ENCODE measurements at places on chromosomes 4 and X.

GRCh38 chr4:25297528-25298242 lies 14.9 kb upstream of the ZCCHC4 start:
- DNase-seq: no peak

GRCh38 chrX:97322401-97322800 lies 438.7 kb downstream of the RPA4 start:
- no peak for DNase-seq

GRCh38 chr4:183394166-183394951 lies 50.1 kb upstream of the CDKN2AIP start:
- no peak for DNase-seq

DNA sequence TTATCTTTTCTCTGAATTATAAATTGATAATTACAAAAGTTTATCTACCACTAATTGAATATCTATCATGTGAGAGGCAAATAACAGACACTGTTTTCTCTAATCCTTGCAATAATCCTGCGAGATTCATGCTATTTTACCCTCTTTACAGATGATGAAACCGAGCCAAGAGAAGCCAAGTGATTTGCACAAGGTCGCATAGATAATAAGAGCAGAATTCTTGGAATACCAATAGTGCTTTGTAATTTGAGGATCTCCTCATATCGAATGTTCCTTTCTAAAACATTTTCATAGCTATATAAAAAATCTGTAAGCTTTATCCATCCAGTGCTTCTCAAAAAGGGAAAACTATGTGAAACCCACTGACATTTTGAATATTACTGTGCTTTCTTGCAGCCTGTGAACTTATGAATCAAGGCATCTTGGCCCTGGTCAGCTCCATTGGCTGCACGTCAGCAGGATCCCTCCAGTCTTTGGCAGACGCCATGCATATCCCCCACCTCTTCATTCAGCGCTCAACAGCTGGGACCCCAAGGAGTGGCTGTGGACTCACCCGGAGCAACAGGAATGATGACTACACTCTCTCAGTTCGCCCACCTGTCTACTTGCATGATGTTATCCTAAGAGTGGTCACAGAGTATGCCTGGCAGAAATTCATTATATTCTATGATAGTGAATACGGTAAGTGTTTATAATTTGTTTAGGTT lies 743.8 kb upstream of the ATOH1 start:
- no peak for DNase-seq

DNA sequence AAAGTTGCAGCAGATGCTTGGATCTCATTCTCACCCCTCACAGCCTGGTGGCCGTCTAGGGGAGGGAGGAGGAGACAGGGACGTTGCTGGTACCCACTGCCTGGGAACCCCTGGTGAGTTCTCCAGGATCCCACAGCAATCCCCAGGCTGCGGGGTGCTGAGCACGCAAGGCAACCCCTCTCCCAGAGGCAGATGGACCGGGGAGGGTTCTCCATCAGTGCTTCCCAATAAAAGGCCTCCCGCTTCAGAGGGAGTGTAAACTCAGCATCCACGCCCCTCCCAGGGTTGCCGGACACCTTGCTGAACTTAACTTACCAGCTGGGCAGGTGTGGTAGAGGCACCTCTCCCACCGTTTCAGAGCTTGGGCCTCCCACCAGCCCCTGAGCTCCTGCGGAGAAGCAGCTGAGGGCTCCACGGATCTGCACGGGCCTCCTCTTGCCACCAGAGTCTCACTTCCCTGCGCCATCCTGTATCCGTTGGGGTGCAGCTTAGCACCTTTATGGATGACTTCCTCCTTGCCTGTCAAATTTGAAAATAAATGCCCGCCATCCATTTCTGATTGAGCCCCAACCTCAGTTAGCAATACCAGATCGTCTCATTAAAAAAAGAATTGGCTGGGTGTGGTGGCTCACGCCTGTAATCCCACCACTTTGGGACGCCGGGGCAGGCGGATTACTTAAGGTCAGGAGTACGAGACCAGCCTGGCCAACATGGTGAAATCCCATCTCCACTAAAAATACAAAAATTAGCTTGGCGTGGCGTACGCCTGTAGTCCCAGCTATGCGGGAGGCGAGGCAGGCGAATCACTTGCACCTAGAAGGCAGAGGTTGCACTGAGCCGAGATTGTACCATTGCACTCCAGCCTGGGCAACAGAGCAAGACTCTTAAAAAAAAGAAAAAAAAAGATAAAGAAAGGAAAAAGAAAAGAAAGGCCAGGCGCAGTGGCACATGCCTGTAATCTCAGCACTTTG lies 14.8 kb upstream of the TBC1D14 start:
- DNase-seq: no peak

DNA sequence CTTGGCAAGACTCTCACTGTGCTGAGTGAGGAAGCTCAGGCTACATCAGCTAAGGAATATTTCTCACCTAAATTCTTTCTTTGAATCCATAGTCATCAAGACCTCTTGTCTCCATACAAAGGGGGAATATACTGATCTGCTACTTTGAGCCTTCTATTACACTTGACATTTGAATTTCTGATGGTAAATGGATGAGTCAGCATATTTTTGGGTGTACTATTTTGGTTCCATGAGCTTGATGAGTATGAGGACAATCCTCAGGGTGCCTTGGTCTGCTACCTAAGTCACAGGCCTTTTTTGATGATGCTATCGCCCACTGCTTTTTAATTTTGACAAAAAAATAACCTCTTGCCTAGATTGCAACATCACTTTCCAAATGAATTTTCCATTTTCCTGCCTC lies 415.7 kb downstream of the PPP1R2C start:
- no peak for DNase-seq

DNA sequence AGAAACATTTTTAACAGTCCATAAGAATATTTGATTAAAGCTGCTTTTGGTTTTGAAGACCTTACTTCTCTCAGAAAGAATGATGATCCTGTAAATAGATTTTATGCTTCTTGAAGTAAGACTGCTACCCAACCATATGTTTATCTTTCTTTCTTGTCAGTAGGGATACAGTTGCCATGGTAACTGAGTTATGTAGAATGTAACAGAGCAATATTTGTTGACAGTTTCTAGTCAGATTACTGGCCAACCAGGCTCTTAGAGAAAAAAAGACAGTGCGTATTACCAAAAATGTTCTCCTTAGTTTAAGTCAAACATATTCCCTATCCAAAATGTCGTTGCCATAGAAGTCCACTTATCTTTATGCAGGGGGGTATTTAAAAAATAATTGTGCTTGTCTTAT lies 456.8 kb downstream of the PRR32 start:
- DNase-seq: no peak

- peak; percentile 35 for DNase-seq
Observed at GRCh38 chrX:136586386-136586785, 54.4 kb downstream of the VGLL1 start.

GRCh38 chrX:124232523-124233201 lies 99.8 kb upstream of the TEX13D start:
- no peak for DNase-seq

DNA sequence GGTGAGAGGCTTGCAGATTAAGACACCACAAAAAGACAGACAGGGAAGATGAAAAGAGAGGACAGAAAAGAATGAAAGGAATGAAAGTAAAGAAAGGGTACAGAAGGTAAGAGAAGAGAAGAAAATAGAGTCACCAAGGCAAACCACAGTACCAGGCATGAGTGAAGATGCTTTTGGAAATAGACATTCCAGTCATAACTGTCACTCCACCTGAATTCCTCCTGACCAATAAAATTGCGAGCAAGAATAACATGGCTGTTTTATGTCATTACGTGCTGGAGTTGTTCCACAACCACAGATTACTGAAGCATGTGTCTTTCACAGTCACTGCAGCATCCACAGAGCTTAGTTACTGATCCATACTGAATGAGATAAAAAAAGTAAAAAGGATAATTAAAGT lies 864.9 kb upstream of the SLIT2 start:
- DNase-seq: no peak

DNA sequence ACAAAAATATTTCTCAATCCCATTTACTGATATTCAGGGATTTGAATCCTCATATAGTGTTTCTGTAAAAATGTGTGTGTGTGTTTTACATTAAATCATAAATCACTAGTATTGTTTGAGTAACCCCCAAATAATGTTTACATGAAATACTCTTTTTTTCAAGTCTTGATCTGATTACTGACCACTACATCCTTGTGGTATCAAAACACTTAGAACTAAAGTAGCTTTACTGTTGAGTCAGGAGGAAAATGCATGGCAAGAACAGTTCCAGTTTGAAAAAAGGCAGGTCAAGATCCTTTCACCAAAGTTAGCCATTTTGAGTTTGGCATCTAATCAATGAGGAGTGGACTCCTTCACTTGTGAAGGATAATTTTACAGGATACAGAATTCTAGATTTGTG lies 3.6 kb upstream of the WDR19 start:
- DNase-seq: no peak

DNA sequence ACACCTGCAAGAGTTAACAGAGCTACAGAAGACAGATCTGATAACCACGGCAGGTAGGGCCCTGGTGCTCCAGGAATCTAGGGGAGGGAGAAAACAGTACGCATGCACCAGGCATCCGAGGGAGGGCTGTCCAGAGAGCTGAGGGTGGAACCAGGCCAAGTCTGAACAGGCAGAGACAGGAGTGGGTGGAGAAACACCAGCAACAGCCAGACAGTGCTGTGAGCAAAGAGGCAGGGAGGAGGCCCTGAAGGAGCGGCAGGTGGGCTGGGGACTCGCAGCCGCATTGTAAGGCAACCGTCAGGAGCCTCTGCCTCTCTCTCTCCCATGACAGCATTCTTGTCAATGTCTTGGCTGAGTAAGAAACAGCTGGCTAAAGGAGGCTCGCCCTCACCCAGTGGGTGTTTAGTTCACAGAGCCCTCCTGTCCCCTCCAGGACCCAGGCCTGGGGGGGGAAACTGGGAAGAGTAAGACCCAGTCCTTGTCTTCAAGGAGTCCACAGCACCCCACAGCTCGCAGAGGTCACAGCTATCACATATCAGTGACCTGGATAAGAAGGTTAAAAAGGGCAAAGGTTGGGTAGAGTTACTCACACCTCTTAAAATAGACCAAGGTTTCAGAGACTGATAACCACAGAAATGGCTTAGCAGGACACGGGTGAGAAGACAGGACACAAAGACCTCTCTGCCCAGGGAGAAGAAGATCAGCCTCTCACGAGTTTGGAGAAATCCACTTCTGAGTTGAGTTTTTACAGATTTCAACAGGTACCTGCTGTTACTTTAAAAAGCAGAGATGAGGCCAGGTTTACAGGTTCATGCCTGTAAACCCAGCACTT lies 10.5 kb downstream of the ACSL1 start:
- no peak for DNase-seq

DNA sequence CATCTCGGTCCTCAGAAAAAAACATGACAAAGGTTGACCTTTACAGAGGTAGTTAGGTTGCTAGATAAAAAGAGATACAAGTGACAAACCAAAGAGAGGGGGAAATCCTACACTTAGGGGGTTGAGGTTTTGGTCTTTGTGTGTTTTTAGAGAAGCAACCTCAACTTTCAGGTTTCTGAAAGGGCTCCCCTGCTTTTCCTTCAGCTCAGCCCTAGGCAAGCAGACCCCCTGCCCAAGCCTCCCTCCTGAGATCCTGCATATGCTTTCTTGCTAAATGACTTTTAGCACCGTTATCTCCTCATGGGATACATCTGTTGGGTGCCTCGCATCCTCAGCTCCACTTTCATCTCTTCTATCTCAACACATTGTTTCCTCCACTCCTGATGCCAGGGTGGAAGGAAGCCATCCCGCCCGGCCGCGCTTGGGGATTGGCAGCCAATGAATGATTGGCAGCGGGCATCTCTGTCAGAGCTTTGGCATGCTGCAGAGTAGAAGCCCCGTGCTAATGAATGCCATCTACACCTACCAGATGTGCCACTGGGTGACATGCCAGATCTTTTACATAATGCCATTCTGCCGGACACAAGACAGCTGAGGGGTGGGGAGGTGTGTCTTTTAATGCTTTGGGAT lies 15.0 kb upstream of the PRDM8 start:
- no peak for DNase-seq

DNA sequence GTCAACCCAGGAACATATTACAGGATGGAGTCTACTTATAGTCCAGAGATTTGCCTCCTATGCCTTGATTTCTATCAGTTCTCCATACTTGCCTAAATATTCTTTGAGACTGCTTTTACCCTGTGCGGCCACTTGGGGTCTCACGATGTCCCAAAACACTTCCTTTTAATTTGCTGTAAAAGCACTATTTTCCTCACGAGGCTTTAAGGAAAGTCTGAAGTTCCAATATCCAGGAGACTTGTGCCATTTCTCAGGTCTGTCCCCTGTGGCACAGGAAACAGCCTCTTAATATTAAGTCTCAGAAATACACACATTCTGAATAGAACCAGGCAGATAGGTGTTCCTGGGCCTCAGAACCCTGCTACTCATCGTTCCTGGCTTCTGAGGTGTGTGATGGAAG lies 142.9 kb downstream of the TMEM164 start:
- DNase-seq: no peak

DNA sequence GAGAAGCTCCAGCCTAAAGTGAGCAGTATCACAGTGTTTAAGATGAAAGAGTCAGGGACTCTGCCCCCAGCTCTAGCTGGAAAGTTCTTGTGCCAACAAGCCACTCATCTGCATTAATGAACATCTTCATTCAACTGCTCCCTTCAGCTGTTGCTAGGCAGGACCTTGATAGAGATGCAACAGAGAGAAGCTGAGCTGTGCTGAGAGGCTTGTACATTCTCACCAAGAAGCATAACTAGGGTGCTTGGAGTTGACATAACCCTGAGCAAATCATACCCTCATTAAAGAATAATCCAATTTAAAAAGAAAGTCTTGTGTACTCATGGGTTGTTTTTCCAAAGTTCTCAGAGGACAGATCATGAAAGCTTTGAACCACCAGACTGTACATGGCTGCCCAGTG lies 63.2 kb downstream of the ATXN3L start:
- no peak for DNase-seq

GRCh38 chr4:174047363-174047762 lies 236.1 kb downstream of the FBXO8 start:
- DNase-seq: no peak

- DNase-seq: no peak
Observed at GRCh38 chr4:87056881-87057280, 122.1 kb downstream of the AFF1 start.

Measured in CD4-positive, alpha-beta T cell treated with Interleukin-15 for 1 hour (primary cell).